ENCODE measurements at places on chromosomes 1 and 21.

DNA sequence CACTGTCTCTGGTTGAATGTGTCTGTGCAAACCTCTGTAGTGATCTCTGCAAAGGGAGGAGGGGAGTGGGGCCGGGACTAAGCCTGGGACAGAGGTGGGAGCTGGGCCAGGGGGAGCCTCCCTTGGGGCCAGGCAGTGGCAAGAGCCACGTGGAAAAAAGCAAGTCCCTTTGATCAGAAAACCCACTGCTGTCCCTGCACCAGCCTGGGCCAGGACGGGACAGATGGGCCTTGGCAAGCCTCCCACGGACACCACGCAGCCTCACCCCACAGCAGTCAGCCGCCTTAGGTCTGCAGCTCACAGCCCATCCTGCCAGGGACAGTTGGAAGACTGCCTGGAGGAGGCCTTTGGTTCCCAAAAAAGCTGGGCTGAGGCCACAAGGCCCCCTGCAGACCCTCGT, 11.7 kb upstream of the TRAPPC10 start:
- DNase-seq: no peak

- DNase-seq: no peak
These were observed 501.0 kb downstream of the SETD4 start for GRCh38 chr21:35559128-35559828.

DNA sequence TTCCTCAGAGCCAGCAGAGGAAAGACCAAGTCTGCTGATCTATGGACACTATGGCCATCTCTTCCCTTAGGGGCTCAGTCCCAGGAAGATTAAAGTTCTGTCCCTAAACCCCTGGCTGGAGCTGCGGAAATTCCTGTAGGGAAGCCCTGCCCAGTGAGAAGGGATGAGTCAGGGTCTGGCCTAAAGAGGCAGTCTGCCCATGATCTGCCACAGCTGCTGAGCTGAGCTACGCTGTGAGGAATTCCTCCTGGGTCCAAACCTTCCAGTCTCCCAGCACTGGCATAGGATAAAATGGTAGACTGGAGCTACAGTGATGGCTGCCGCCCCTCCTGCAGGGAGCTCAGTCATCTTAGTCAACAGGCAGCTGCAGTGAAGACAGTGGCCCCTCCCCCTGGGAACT, 213.7 kb downstream of the BRINP2 start:
- DNase-seq: no peak

- no peak for DNase-seq
These were observed 15.3 kb upstream of the KLHDC8A start for GRCh38 chr1:205371871-205372660.

GRCh38 chr1:47818682-47819573, 178.3 kb downstream of the TRABD2B start:
- DNase-seq: no peak

DNA sequence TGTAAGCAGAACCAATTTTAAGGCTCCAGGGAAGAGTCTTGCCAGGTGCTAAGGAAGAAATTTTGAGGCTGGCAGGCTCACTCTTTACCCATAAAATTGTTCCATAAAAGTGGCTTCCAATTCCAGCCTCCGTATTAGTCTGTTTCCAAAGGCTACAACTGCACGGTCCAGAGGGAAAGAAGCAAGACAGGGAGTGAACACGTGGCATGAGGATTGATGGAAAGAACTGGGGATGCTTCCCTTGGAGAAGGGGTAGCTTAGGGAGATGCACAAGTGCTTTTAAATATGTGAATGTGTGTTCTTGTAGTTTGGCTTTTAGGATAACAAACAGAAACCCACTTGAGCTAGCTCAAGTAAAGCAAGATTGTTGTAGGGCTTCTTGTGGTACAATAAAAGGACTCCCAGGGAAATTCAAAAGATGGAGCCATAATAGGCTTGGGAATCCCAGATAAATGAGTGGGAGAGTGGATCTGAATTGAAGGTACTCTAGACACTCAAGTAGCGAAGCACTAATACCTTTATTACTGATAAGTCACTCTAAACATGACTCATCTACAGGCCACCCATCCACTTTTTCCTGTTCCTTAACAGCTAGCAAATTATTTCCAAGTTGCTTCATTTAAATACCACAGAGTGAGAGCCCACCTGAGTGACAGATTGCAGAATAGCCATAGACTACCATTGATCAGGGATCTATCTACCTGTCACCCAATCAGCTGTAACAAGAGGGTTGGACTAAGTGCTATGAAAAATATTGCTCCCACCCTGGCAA, 34.8 kb upstream of the NPL start:
- no peak for DNase-seq

- no peak for DNase-seq
These were observed 17.0 kb upstream of the SUCO start for GRCh38 chr1:172515927-172516326.

DNA sequence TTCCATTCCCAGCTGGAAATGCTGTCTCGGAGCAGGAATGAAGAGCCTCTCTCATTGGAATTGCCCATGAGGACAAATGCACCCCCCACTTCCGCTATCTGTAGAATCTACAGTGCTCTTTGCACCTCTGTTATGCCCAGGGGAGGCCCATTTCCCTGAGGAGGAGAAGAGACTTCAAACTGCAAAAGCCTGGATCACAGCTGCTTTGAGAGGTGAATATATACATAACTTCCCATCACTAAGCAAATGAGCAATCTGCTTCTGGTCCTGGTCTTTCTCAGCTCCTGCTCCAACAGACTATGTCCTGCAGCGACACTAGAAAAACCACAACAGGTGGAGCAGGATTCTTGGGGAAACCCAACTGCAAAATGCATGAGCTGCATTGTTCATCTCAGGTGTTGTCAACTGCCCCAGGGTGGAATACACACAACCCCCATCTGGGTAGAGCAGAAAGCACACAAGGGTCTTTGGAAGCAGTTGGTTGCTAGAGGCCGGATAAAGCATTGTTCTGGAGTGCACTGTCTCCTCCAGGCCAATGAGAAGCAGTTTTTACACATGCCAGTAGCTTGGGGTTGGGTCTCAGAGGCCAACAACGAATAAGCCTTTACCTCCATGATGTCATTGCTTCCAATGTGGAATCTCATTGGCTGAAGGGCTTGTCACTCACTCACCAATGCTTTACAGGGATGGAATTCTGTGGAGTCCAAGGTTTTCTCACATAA, 67.7 kb upstream of the RAB4A start:
- no peak for DNase-seq

DNA sequence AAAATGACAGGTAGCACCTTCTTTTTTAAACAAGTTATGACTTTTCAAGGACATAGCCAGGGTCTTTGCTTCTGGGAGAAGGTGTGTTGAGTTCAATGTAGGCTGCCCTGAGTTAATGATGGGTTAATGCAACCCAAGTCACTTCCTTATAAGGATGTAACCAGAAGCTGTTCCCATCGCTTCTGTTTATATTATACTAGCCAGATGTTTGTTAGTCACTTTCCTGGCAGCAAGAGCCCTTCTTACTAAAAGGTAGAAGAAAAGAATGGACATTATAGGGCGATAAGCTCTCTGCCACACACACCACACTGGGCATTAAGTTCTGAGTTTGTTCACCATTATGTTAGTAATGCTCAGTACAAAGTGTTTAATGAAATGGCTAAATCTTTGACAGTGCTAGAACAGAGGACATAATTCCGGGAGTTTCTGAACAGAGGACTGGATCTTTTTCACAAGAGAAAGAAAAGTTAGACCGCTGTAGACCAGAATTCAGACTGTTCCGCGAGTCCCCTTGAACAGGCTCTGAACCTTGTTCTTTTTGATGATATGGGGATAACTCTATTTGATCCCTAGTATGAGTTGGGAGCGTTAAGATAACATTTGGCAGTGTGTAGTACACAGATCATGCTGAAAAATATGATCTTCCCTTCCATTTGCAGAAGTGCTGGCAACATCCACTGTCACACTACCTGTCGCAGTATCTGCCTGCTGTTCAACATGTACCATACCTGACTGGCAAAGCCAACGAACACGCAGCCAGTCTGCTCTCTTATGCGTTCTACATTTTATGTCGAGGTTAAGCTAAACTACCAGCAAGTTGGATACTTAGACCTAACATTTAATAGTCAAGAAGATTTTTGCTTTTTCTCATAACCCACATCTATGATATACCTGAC, 41.0 kb downstream of the DEGS1 start:
- DNase-seq: no peak

- peak; percentile 14 for DNase-seq
These were observed 54.4 kb downstream of the KCNAB2 start for GRCh38 chr1:6099787-6100765.

DNA sequence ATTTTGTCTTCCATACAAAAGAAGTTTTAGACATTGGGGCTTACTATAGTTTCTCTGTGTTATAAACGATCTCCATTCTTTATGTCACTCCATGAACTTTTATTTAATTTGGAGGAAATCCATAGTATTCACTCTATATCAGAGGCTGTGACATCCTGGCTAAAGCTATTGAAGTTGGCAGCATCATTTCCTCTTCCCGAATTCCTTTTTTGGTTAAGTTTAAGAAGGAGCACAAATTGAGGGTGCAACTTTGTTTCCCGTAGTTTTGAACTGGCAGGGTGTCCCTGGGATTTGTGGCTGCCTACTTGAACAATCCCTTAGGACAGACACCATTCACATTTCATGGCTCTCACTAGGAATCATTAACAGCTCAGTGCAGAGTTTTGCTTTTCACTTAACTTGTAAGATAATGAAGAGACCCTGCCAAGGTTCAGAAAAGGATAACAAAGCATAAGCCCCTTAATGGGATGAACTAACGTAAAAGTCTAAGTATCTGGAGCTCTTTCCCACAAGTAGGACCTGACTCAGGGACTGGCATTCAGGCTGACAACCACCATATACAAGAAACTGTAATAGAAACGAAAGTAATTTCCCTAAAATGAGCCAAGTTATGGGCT, 13.9 kb downstream of the S1PR1 start:
- DNase-seq: no peak

- DNase-seq: peak; percentile 78
These were observed at the start of gene RIMS3 for GRCh38 chr1:40665335-40666171. RIMS3 (minus strand) TSS chr1:40665682; CDS start chr1:40641925, 23,757 bp downstream.

DNA sequence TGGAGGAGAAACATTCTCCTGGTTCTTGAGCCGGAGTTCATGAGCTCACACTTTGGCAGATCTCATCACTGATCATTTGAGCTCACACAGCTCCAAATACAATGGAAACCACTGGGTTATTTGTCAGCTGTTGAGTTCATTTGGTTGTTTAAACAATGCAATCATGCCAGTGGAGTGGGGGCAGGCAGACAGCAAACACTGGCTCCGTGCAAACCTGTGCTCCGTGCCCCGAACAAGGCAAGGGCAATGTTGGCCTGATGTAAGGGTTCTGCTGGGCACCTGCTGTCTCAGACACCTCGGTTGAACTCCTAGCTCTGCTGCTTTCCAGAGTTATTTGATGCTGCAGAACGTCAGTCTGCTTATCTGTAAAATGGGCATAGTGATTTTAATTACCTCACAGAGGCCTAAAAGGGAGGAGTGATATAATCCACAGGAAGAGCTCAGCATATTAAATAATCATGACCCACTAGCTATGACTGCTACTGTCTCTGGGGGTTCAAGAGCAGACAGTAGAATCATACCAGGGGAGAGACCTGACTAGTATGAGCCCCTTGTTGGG, 20.0 kb upstream of the CLIC6 start:
- DNase-seq: no peak

GRCh38 chr21:16842696-16843035, 670.2 kb upstream of the CXADR start:
- DNase-seq: no peak

- DNase-seq: no peak
These were observed 207.3 kb downstream of the SDCCAG8 start for GRCh38 chr1:243462929-243463697.

DNA sequence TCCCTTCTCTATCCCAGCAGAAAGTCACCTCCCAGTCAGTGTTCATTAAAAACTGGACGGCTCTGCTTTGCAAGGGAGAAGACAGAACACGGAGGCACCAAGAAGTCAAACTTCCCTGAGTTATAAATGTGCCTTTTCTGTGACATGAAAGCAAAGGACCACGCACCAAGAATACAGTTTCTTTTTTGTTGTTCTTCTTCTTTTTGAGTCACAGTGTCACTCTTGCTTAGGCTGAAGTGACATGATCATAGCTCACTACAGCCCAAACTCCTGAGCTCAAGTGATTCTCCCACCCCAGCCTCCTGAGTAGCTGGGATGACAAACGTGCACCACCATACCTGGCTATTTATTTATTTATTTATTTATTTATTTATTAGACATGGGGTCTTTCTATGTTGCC, 22.7 kb downstream of the GLUL start:
- DNase-seq: no peak

GRCh38 chr1:161737625-161738024, 12.0 kb upstream of the DUSP12 start:
- no peak for DNase-seq

GRCh38 chr21:45818276-45818903, 163.2 kb upstream of the COL6A1 start:
- DNase-seq: peak; percentile 20

DNA sequence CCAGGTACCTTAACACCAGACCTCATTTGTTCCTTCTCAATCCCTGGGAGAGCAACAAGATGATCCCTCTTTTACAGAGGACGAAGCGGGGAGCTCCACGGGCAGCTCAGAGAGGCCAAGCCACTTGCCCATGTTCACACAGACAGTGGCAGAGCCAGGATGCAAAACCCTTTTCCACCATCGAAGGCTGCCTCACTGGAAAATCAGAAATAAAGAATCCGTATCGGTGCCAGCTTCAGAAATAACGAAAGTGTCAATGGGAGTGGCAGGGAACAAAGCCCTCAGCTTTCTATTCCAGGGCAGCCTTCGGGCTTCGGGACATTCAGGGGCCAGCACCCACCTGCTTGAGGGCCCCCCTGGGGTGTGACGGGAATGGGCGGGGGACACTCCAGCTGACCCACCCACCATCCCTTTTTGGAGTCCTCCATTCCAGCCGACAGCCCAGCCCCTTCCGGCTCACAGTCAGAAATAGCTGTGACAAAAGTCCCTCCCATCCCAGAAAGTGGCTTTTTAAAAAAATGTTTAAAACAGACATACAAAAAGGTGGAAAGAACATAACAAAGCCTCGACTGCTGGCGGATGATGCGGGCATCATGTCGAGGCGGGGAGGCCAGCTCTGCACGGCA, 6.0 kb downstream of the IFFO2 start:
- peak; percentile 38 for DNase-seq

- no peak for DNase-seq
These were observed 125.3 kb upstream of the CD34 start for GRCh38 chr1:208036106-208036808.

- no peak for DNase-seq
These were observed 25.2 kb downstream of the LAMC1 start for GRCh38 chr1:183048087-183049085.

DNA sequence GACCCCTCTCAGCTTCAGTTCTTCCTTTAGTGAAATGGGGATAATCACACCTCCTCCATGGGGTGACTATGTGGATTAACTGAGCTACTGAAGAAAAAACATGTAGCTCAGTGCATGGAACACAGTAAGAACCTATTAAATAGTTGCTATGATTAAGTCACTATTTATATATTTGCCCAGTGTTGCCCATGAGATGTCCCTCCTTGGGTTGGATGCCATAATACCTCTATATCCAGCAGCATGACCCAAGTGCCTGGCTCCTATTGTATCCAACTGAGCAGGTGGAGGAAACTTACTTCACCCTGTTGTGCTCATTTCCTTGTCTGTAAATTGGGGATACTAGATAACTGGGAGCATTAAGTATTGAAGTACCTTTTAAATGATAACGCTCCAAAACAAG, 47.1 kb upstream of the CYP2J2 start:
- DNase-seq: no peak
